ENCODE measurements at places on chromosomes 13 and 19. TPM values are rescaled to one million over a fixed set of nuclear protein-coding genes. Genes with fewer than 3 reads are reported as not detected.

The TNPO2 gene
- total RNA-seq = 73.6 TPM

The LILRA2 gene
- not detected for total RNA-seq

The TPRX2 gene
- total RNA-seq = not detected

The TSSK6 gene
- 0.67 TPM for total RNA-seq

The ZNF699 gene
- total RNA-seq = 13.4 TPM

The COL5A3 gene
- 47.3 TPM for total RNA-seq

All from melanocyte of skin (primary cell).